Mesothelial cell of epicardium (in vitro differentiated cells): ENCODE measurements at places on chromosomes 7 and 10.

DNA sequence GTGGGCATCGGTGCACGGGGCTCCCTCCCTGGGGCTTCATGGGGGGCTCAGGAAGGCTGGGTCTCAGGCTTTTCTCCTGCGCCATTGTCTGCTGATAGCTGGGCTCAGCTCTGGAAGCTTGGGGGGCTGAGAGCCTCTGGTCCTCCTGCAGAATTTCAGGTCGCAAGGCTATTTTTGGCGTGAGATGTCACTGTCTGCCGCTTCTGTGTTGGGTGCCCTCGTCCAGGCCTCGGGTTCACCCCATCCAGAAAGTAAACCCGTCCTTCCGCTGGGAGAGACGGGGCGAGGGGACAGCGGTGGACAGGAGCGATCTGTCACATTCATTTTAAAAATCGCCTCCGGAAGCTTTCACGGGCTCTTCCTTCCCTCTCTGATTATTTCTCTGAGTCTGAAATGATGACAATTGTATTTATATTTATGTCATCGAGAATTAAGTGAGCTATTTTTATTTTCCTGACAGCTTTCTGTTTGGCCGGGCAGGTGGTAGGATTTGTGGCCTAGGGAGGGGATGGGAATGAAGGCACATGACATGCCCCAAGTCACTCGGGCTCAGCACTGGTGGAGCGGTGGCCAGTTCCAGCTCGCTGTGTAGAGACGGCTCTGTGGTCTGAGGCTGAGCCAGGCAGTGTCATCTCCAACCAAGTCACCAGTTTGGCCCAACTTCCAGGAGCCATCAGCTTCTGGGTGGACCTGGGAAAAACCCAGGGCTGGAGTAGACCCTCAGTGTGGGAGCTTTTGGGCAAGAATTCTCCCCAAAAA, 40.7 kb upstream of the AP5Z1 start:
- H3K4me1 ChIP-seq, result peaks cover 28% of the 10 kb centered on the region
- peaks cover 16% of the 10 kb centered on the region for H3K36me3 ChIP-seq
- no peak overlapping the region for H3K4me3 ChIP-seq
- no peaks in the 10 kb centered on the region for H3K27me3 ChIP-seq
- peak overlapping the region; percentile 30 for H3K27ac ChIP-seq

DNA sequence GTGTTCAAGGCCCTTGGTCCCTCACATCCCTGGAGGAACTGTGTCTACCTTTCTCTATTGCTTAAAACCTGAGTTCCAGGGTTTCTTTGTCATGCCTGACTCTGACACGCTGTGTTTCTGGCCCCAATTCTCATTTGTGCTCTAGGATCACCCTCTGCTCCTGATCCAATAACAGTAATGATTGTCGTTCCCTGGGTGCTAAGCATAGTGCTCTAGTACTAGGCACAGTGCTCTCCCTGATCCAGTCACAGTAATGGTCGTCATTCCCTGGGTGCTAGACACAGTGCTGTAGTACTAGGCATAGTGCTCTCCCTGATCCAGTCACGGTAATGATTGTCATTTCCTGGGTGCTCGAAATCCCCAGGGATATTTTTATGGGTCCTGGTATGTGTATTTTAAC, 46.6 kb upstream of the UCN3 start:
- no peak overlapping the region for H3K4me3 ChIP-seq
- H3K27ac ChIP-seq, result no peak overlapping the region
- peaks cover 3% of the 10 kb centered on the region for H3K27me3 ChIP-seq
- DNase-seq, result no peak
- H3K36me3 ChIP-seq, result no peaks in the 10 kb centered on the region

DNA sequence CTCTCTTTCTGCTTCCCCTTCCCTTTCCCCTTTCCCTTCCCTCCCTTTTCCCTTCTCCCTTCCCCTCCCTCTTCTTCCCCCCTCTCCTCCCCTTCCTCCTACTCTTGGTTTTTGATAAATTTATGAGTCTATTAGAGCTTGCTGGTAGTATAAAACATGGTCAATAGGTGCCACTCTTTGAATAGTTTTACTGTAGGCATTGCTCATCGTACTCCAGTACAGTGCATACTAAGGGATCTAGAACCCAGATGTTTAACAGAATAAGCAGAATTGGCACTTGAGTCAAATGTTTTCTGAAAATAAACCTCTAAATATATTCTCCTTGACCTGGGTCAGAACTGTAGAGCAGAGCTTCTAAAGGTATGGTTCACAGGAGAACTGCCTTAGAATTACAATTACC, 126.7 kb downstream of the SORCS3 start:
- H3K27me3 ChIP-seq, result peaks cover 70% of the 10 kb centered on the region
- H3K36me3 ChIP-seq, result no peaks in the 10 kb centered on the region
- H3K4me1 ChIP-seq, result peaks cover 8% of the 10 kb centered on the region
- H3K4me3 ChIP-seq, result no peak overlapping the region

- no peak overlapping the region for H3K4me3 ChIP-seq
- H3K36me3 ChIP-seq, result no peaks in the 10 kb centered on the region
- H3K4me1 ChIP-seq, result peaks cover 3% of the 10 kb centered on the region
- H3K27ac ChIP-seq, result no peak overlapping the region
- DNase-seq, result no peak
- H3K27me3 ChIP-seq, result peaks cover 24% of the 10 kb centered on the region
These were observed 144.7 kb upstream of the LYZL2 start for GRCh38 chr10:30774261-30774660.

GRCh38 chr7:36775061-36775620, 50.8 kb upstream of the AOAH start:
- no peak overlapping the region for H3K27ac ChIP-seq
- H3K4me3 ChIP-seq, result no peak overlapping the region
- H3K4me1 ChIP-seq, result no peaks in the 10 kb centered on the region
- no peak for DNase-seq
- H3K27me3 ChIP-seq, result no peaks in the 10 kb centered on the region

DNA sequence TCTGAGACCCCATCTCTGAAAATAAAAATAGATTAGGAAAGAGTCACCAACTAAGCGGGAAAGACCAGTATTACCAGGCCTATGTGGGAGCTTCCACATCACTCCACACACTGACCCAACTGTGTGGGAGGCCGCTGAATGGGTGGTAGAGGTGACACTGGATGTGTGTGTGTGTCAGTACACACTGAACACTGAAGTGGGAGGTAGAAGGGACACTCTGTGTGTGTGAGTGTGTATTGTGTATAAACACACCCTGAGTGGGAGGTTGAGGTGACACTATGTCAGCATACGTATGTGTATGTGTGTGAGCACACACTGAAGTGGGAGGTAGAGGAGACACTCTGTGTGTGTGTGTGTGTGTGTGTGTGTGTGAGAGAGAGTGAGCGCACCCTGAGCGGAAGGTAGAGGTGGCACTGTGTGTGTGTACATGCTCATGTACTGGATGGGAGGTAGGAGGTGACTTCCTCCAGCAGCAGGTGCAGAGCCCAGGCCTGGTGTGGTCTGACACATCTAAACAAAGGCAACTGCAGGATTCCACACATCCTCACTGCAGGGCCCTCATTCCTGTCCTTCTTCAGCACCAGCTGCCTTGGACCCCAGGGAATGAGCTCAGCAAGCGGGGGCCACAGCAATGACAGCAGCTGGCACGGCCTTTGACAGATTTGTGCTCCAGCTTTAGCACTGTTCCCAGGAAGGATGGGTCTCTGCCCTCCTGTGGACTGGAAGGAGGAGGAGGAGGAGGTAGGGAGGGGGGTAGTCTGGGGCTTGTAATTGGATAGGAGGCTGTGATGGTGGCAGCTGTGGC, 26.5 kb upstream of the RBM20 start:
- H3K4me1 ChIP-seq, result peaks cover 19% of the 10 kb centered on the region
- no peaks in the 10 kb centered on the region for H3K36me3 ChIP-seq
- no peak for DNase-seq

GRCh38 chr10:72068901-72069446, 19.4 kb downstream of the SPOCK2 start:
- H3K36me3 ChIP-seq, result peaks cover 5% of the 10 kb centered on the region
- peaks cover 16% of the 10 kb centered on the region for H3K4me1 ChIP-seq
- H3K27ac ChIP-seq, result no peak overlapping the region
- DNase-seq, result no peak
- no peaks in the 10 kb centered on the region for H3K27me3 ChIP-seq

GRCh38 chr10:69048103-69048502, 39.8 kb upstream of the SRGN start:
- no peak overlapping the region for H3K27ac ChIP-seq
- no peak for DNase-seq
- no peaks in the 10 kb centered on the region for H3K36me3 ChIP-seq
- H3K4me1 ChIP-seq, result no peaks in the 10 kb centered on the region
- H3K4me3 ChIP-seq, result no peak overlapping the region

- H3K36me3 ChIP-seq, result no peaks in the 10 kb centered on the region
- peaks cover 1% of the 10 kb centered on the region for H3K4me1 ChIP-seq
- DNase-seq, result no peak
- H3K27me3 ChIP-seq, result peaks cover 32% of the 10 kb centered on the region
- H3K4me3 ChIP-seq, result no peak overlapping the region
These were observed 17.1 kb upstream of the LIPF start for GRCh38 chr10:88647061-88647615.

DNA sequence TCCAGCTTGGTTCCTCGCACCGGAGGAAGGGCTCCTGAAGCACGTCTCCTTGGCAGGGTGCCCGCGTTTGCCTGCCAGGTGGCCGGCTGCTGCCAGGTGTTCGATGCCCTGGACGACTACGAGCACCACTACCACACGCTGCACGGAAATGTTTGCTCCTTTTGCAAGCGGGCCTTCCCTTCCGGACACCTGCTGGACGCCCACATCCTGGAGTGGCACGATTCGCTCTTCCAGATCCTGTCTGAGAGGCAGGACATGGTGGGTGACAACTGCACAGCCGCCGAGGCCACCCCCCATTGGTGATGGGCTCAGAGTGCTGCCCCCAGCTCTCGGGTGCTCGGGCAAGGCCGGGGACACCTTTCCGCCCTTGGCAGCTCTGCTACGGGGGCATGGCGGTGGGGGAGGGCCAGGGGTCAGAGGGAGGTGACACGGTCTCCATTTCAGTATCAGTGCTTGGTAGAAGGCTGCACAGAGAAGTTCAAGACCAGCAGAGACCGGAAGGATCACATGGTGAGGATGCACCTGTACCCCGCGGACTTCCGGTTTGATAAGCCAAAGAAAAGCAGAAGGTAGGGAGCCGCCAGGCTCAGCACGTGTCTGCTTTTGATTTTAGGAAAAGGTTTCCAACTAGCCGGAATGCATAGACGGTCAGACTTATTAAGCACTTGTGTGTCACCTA, 1.1 kb downstream of the ZNF511 start:
- H3K27me3 ChIP-seq, result no peaks in the 10 kb centered on the region
- peaks cover 5% of the 10 kb centered on the region for H3K36me3 ChIP-seq
- H3K4me3 ChIP-seq, result peak overlapping the region; percentile 71

- no peaks in the 10 kb centered on the region for H3K36me3 ChIP-seq
- H3K4me1 ChIP-seq, result peaks cover 12% of the 10 kb centered on the region
- no peak overlapping the region for H3K4me3 ChIP-seq
- H3K27me3 ChIP-seq, result peaks cover 7% of the 10 kb centered on the region
These were observed 8.8 kb upstream of the TRPV6 start for GRCh38 chr7:142894112-142894984.
